ENCODE measurements at places on chromosomes 12 and 14.

DNA sequence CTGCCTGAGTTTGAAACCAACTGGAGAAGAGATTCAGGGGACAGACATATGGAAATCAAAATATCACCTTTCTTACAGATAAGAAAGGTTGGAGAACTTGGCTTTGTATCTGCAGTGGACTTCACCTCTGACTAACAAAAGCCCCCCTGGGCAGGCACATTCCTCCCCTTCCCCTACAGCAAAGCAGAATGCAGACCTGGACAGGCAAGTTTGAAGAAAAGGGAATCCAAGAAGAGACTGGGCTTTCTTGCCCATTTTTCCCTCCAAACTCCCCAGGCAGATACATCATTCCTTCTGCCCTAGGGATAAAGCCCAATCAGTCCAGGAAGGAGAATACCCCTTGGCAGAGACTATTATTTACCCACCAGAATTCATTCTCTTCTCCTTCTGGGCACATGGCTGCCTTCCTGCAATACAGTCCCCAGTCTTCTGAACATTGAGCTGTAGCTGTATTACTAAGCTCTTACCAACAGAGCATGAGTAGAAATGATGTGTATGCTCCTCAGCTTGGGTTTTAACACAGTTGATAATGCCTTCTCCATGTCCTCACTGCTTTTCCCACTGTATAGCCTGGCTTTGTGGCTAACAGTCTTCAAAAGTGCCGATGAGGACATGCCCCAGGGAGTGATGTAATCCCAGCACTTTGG is 17.4 kb upstream of the NAP1L1 start:
- no peak for DNase-seq

- no peak for DNase-seq
Measured at GRCh38 chr12:128693771-128694170, 130.0 kb downstream of the SLC15A4 start.

DNA sequence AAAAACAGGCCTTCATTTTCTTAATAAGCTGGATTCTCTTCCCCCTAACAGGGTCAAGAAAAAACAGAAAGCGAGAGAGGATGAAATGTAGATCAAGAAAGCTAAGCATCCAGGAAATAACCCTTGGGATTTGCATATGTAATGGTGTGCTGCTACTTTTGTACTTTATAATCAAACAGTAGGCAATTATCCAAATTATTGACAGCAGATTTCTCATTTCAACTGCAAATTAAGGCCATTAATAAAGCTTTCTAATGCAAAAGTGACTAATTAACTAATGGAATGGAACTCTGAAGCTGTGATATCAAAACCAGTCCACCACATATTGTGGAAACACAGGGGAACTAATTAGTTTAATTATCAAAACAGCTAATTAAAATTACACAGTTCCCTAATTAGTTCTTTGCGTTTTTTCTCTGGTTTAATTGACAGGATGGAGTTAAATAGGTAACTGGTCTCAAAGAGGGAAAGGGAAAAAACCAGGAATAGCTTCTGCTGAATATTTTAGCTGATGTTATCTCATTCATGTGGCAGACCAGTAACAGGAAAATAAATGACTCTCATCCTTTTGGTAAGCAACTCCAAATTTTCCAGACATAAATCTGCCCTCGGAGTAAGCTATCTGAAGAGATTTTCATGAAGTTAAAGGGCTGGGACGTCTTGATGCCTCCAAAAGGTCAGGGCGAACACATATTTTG is 182.7 kb upstream of the LMO3 start:
- no peak for DNase-seq

DNA sequence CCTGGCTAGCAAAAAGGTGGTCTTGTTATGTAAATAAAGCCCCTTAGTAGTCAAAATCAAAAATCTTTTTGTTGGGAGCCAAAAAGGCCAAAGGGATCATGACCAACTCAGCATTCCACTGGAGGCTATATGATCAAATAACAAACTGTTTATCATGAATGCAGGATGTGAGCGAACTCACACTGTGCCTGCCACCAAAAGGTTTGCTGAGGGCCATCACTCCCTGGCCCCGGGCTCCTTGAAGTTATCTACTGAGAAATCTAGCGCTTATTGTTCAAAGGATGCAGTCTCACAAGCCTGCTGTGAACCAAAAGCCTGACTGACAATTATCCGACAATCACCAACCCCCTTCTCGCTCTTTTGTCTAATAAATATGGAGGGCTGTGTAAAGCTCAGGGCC is 107.2 kb upstream of the DDHD1 start:
- DNase-seq = no peak

- no peak for DNase-seq
Measured at GRCh38 chr12:30796313-30796780, 41.6 kb upstream of the CAPRIN2 start.

DNA sequence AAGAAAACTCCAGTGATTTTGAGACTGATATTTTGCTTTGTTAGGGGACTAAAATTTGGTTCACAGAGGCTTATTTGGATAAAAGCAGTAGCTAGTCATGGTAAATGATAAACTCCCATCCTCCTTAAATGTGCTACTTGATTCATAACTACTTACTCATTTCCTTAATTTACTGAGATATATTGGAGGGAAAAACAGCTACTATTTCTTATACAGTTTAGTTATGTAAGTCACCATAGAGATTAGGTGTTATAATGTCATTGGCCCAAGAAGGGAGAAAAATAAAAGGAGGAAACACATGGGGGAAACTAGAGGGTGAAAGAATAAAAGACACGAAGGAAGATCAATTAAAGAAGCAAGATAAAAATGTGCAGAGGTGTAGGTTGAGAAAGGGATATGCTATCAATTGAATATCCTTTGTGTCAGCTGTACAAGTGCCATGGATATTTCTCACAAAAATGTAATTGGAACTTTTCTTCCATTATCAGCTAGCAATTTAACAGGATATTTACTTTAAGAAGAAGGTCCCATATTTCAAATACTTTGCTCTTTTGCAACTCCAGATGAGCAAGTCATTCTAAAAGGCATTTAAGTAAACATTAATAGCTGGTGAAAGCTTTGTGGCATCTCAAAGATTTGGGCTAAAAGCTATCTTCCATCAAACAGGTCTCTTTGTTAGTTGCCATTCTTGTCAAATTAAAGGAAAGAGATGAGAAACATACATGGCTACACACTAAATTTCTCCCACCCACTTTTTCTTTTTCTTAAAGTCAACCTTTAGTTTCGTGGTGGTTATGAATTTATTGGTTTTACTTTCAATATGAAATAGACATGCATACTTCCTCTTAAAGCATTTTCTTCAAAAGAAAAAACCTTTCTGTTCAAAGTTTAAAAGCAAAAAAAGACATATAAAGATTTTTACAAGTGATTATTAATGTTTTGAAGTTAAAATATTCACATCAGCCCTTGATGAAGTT is 439.5 kb downstream of the CCER1 start:
- DNase-seq = no peak

DNA sequence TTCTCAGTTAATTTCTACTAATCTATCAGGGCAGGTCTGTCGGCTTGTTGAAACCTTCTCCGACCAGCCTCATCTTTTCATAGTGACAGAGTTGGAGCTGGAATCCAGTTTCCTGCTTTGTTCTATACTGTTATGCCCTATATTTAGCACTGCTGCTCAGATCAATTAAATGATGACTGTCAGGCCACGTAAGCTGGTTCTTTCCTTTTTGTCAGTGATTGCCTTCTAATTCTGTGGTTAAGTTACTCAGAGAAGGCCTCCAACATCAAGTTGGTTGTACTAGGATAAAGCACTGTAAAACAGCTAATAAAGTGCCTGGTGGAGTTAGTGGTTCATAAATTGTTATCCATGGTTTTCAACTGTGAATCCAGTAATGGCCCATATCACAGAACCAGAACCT is 22.6 kb downstream of the DERA start:
- DNase-seq = no peak

- peak; percentile 91 for DNase-seq
Measured at GRCh38 chr12:47753021-47754001, 5.4 kb downstream of the RAPGEF3 start.

DNA sequence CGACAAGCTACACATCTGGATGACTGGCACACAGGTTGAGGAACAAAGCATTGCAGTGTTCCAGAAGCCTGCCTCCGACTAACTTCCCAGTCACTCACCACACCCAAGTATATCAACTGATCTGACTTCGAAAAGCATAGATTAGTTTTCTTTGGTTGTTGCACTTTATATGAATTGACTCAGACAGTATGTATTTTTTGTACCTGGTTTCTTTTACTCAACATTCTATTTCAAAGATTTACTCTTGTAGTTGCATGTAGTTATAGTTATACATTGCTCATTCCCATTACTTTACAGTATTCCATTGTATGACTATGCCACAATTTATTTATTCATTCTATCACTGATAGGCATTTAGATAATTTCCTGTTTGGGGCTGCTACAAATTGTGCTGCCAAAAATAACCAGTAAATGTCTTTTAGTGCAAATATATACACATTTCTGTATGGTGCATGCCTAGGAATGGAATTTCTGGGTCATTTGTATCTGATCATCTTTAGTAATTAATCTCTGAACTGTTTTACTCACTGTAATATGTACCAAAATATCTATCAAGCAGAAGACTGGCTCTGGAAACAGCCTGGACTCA is 17.8 kb downstream of the PLCZ1 start:
- DNase-seq = no peak
